ENCODE measurements at places on chromosomes 3 and 15.

GRCh38 chr15:93719921-93720351 lies 511.4 kb upstream of the MCTP2 start:
- DNase-seq: no peak

DNA sequence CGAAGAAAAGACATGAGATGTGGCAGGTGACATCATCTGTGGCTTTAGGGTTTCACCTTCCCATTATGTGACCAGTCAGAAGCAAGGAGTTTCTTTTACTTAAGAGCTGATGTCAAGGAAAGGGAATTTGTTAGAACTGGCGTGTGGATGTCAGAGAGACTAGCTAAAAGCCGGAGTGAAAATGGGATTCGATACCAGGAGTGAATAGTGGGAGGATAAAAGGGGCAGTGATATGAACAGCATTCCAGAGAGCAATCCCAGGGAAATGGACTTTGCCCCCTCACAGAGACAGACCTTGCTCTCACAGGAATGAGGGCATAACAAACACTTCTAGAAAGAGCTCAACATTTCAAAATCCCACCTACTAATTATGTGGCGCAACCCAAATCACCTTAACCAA lies 5.9 kb upstream of the FMN1 start:
- no peak for DNase-seq

GRCh38 chr15:26156051-26156450 lies 292.9 kb upstream of the ATP10A start:
- no peak for DNase-seq

GRCh38 chr3:156353563-156353962 lies 201.4 kb downstream of the SSR3 start:
- no peak for DNase-seq

GRCh38 chr3:57948781-57949242 lies 59.4 kb upstream of the FLNB start:
- DNase-seq: no peak

DNA sequence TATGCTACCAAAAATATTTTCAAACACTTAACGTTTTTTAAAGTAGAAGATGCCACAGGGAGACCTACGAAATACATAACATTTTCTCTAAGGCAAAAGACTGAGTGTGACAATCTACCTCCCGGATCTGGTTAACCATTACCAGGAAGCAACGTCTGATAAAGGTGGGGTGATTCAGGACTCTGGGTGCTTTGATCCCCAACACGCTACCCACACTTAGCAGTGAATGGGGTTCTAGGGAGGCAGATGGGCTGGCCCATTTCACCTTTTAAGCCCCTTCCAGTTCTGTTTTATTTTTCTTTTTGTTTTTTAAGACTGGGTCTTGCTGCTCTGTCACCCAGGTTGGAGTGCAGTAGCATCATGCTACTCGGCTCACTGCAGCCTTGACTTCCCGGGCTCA lies 39.5 kb downstream of the EIF4E3 start:
- DNase-seq: no peak

GRCh38 chr3:114953215-114953799 lies 193.8 kb downstream of the ZBTB20 start:
- no peak for DNase-seq

- DNase-seq: no peak
Observed at GRCh38 chr3:31242026-31242960, 290.4 kb upstream of the STT3B start.

Data from HuH-7.5 (cell line).